Fibroblast of skin of left quadriceps (primary cell): ENCODE measurements at places on chromosomes 7 and 10.

DNA sequence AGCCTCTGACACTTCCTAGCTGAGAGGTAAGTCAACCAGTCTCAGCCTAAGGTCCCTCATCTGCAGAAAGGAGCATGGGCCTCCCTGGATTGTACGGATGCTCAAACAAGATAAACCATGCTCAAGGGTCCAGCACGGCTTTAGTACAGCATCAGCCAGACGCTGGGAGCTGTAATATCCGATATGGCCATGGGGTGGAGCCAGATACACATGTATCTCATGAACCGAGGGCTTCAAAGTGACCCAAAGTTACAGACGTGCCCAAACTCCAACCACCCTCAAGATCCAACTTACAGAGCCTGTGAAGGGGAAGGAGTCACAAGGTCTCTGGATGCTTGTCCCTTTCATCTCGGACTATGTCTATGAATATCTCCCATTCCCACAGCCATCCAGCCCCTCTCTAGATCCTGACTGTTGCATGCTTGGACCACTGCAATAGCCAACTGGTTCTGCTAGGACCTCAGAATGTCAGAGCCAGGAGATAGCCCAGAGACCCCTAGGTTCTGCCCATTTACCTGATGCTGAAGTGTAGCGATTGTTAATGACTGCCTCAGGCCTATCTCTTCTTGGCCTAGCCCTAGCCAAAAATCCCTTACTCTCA lies 142.4 kb downstream of the SH3PXD2A start:
- peak; percentile 47 for DNase-seq

DNA sequence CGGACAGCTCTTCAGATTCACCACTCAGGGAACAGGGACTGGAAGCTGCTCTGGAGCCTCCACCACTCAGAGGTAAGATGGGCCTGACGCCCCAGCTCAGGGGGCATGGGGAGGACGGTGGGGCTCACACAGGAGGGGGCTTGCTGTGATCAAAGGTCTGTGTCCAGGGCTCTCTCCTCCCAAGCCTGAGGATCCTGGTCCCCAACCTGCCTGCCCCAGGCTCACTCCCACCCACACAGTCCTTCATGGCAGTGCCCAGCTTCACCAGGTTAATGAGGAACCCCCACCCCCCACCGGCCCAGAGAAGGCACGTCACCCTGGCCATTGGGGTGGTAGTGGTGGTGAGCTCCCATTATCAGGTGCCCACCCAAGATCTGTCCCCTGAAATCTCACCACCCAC lies 926.7 kb upstream of the ZNF722 start:
- DNase-seq = no peak

DNA sequence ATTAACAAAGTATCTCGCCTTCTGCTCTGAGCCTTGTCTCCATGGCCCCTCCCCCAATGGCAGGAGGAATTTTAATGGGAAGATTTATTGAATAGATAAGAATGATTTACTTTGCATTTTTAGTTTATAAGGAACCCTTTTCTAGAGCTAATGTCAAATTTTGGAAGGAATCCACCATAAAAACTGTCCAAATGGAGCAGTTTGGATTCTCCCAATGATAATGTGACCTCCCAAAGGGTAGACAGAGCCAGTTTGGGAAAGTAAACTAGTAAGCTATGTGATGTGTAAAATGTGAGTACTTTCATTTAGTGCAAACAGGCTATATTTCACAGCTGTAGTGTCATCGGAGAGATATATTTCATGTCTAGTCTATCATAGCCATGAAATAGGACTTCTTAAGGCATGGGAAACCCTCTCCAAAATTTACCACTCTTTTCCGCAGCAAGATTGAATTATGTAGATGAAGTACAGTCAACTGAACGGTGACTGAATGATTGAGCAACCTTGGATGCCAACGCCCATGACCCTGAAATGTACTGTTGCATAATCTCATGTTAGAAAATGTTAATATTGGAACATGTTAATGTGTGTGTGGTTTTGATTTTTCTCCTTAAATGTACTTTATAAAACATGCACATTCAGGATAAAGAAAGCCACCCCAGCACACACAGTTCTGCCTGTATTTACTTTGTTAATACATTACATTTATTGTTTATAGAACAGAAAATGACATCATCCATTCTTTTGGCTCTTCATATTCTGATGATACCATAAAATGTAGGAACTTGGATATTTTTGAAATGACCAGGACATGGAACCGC lies 140.6 kb downstream of the NRP1 start:
- peak; percentile 45 for DNase-seq

GRCh38 chr7:91351374-91351773 lies 87.1 kb downstream of the FZD1 start:
- no peak for DNase-seq

- no peak for DNase-seq
These were observed 342.9 kb downstream of the CALN1 start for GRCh38 chr7:72069263-72069662.
